ENCODE measurements at places on chromosomes 7 and 10.

DNA sequence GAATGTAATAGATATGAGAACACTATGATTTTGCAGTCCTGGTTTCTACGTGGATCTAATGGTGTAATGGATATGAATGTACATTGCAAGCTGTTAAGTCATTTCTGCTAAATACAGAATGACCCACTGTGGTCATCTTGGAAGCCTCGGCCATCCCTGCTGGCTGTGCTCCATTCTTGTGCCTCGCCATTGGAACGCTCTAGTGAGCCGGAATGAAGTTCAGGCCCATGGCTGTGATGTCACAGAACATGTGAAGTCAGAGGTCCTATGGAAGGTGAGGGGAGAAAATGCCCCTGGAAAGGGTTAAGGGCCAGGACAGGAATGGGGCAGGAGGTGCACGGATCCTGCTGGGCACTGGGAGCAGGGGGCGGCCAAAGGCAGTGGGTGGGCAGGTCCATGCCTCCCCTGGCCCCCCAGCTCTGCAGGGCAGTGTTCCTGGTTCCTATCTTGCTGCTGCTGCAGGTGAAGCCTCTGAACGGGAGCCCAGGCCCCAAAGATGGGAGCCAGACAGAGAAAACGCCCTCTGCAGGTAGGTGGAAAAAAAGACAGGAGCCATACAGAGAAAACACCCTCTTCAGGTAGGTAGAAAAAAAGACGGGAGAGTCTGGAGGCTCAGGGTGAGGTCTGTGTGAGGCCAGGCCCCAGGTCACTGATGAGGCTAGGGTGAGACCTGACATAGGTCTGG lies at the start of gene LLCFC1:
LLCFC1 (plus strand) TSS at position 259 of the 685 bp plus-strand sequence; CDS start at position 397, 138 bp downstream.
- no peak for DNase-seq

GRCh38 chr10:116080553-116080952 lies 192.5 kb downstream of the GFRA1 start:
- DNase-seq: no peak

GRCh38 chr7:140062528-140063299 lies at the start of gene PARP12:
PARP12 (minus strand) TSS chr7:140062951; CDS start chr7:140062847, 104 bp downstream.
- DNase-seq: peak; percentile 60

DNA sequence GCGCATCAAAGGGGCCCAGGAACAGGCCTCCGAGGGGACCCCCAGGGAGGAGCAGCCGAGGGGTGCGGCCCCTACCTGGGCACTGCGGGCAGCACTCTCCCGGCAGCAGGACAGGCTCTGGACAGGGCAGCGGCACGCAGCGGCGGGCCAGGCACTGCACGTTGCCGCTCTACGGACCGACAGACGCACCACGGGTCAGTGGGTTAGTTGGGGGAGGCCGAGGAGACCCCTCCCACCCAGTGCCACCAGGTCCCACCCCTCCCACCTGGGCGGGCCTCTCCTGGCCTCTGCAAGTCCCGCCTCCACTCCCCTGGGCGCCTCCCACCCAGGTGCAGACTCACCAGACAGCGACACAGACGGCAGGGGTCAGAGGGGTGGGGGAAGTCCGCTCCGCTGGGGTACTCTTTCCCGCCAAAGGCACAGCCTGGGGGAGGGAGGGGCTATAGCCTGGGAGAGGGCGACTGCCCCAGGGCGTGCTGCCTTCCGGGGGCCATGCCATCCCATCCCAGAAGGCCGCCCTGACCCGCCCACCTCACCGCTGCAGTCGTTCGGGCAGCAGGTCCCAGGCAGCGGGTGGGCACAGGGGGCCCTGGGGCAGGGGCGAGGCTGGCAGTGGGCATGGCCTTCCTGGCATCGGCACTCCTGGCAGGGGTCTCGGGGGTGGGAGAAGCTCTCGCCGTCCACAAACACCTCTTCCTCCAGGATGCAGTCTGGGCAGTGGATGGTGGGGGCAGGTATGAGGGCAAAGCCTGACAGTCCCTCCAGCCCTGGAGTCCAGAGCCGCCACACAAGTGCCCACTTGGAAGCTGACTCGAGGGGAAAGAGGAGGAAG lies 19.2 kb downstream of the KCP start:
- no peak for DNase-seq

DNA sequence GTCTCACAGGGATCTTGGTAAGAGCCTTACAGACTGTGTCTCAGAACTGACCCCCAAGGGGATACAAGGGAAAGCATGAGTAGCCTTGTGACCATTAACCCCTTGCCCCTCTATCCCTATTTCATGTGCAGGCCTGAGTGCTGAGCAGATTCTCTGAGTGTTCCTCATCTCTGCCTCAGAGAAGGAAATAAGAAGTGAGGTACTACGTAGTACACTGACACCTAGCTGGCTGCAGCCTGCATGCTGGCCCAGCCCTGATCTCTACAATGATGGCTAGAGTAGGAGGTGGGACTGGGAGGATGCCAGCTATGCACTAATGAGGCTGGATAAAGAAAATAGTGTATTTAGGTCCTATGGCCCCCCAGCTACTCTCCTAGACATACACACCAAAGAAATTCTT lies 174.9 kb upstream of the HPS1 start:
- no peak for DNase-seq

DNA sequence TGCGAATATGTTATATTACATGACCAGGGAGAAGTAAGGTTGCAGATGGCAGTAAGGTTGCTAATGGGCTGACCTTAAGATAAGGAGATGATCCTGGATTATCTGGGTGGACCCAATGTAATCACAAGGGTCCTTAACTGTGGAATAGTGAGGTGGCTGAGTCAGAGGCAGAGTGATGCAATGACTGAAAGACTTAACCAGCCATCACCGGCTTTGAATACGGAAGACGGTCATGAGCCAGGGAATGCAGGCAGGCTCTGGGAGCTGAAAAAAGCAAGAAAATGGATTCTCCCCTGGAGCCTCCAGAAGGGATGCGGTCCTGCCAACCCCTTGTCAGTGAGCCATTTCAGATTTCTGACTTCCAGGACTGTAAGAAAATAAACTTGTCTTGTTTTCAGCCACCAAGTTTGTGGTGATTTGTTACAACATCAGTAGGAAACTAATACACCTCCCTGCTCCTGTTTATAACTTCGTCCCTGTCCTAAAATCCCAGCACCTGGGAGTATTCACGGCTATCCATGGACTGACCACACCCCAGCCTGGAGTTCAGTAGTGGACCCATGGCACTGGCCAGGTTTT lies 4.6 kb upstream of the C10orf95 start:
- DNase-seq: no peak

DNA sequence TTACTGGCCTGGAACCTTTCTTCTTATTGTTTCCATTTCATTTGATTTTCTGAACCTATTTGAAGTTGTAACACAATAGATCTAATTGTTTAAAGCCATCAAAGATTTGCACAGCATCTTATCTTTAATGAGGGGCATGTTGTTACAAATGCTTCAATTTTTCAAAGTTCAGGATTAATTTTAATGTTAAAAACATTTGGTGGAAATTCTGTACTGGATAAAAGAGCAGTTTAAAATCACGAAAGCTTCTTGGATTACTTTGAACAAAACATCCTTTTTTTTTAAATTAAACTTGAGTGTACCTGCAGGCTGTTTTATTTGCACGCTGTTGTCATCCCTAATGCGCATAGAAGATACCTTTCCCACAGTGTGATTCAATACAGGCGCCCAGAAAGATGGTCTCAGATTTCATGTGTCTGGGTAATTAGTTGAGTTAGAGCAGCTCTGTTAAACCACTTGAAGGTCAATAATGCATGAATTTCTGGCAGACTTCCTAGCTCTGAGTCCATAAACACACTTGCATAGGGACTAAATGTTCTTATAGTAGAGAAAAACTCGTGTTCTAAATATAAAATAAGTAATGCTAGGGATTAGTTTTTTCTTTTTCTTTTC lies 29.3 kb upstream of the DDX50 start:
- DNase-seq: no peak

- DNase-seq: no peak
Observed at GRCh38 chr10:23693501-23693901, 254.6 kb downstream of the OTUD1 start.

DNA sequence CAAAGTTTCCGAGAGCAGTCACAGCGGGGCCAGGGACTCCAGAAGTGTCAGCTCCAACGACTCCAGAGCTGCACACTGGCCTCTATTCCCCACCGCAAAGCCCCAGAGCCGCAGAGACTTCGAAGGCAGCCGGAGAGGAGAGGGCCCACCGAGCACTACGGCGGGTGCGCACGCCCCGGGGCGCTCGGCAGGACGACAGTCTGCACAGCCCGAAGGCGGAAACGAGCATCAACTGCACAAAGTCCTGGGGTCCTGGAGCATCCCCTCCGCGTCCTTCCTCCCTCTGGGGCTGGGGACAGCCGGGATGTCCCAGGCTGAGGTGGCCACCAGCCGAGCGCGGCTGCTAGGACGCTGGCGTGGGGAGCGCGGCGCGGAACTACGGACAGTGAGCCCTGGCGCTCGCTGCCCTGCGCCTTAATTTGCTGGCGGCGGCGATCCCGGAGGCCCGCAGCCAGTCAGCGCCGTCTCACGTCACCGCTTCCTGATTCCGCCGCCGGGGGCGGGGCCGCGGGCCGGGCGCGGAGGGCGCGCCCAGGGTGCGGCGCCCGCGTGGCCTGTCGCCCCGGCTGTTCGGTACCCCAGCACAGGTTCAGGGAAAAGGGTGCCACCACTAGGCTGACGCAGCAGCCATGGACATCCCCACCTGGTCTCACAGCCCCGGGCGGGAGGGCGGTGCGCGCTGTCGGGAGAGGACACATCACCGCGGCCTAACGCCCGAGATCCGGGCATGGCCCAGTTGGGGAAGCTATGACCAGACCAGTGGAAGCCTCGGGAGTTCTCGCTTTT lies at the start of gene TBX20:
TBX20 (minus strand) TSS at position 391 of the 786 bp plus-strand sequence. CDS start 480 bp downstream, outside the sequence.
- DNase-seq: no peak

GRCh38 chr7:3358991-3359390 lies 57.9 kb downstream of the SDK1 start:
- no peak for DNase-seq

GRCh38 chr7:20796500-20796899 lies 9.8 kb upstream of the SP8 start:
- DNase-seq: no peak

DNA sequence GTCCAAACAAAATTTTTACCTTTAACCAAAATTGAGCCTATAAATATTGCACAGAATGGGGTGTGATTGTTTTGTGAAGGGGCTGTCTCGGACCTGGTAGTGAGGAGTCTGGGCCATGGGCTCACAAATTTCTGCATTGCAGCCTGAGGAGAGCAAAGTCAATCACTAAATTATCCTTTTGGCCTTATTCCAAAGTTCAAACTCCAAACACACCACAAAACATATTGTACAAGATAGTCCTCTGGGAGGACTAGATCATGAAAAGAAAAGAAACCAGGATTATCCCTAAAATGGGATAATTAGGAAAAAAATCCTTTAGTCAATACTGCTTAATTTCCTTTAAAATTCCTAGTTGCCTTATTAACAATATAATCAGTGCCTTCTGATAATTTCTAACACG lies 115.5 kb downstream of the BUB3 start:
- no peak for DNase-seq

DNA sequence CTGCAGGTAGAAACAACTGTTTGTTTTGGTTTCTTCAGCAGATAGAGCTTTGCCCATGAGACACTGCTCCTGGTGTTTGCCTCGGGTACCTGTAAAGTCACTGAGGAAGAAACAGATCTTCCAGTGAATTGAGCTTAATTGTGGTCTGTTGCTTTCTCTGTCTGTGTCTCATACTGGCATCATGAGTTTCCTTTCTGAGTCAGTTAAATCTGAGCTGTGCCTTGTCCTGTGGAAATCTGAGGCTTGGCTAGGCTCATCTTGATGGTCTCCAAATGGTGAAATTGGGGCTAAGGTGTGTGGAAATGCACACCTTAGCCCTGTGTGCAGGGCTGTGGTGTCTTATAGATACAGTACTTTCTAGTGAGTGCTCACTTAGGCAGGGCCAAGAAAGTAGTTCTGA lies 67.4 kb downstream of the GBF1 start:
- DNase-seq: no peak

DNA sequence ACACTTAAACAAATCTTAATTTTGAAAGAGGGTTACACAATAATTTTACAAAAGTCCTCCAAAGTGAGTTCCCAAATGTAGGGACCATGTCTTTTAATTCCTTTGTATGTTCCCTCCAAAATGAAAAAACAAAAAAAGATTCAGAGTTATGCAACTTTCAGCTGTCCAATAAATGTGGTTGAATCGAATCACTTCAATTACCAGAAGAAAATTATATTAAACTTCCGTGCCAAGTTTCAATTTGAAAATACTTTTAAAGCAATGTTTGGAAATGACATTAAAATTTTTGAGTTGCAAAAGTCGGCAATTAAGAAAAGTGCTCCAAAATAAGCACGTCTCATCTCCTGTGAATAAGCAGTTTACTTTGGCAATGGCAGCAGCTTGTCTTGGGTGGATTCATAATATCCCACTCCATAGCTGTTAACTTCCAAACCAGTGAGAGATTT lies 60.3 kb upstream of the C1GALT1 start:
- DNase-seq: no peak

GRCh38 chr10:100645613-100646392 lies 99.6 kb upstream of the PAX2 start:
- no peak for DNase-seq

DNA sequence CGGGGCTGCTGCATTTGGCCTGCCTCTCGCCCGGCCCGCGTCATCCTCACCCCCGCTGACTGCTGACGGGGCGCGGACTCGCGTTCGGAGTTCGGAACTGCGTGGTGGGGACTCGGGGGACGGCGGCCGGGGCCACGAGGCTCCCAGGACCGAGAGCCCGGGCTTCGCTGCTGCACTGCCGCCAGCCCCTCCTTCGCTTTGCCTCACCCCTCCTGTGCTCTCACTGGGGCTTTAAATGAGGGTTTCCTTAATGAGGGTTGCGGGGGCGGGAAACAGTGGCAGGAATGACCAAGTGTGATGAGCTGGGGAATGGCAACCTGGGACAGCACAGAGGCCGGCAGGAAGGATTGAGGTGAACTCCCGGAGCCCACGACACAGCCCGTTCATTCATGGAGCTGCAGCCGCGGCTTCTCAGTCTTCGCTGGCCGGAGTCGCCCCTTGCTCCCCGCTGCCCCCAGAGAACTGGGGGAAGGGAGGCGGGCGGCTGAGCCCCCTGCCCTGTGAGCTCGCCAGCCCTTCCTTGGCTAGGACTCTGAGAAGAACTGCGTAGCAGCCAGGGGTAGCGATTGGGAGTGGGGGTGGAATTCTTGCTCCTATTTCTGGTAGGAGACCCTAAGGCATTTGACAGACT lies 1.5 kb upstream of the LRRC4 start:
- no peak for DNase-seq

DNA sequence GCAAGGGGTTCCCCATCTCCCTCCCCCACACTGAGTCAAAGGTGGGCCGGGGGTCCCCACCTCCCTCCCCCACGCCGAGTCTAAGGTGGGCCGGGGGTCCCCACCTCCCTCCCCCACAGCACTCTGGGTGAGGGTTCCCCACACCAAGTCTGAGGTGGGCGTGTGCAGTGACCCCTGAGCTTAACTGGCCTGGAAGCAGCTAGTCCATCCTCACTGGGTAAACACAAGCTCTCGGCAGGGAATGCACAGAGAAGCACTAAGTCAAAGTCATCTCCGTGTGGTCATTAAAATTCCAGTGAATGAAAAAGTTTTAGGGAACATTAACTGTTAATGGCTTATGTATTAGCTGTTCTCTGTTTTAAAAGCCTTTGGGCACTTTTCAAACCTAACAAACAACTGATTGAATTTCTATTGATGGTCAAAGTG lies 43.7 kb upstream of the PRKAR1B start:
- no peak for DNase-seq

Measured in activated CD8-positive, alpha-beta memory T cell treated with anti-CD3 and anti-CD28 coated beads for 1 hour (primary cell).